WTC11 (cell line): ENCODE measurements at places on chromosomes 1 and 21.

- no peak for DNase-seq
Measured at GRCh38 chr1:183898001-183898396, 93.1 kb downstream of the RGL1 start.

GRCh38 chr1:32885676-32886003 is 651 bp upstream of the HPCA start:
- no peak for DNase-seq

GRCh38 chr21:15837645-15838044 is 107.9 kb downstream of the USP25 start:
- DNase-seq = no peak

GRCh38 chr1:156444407-156445001 is 56.1 kb downstream of the MEF2D start:
- peak; percentile 72 for DNase-seq

GRCh38 chr1:167683226-167683625 is 38.6 kb upstream of the MPZL1 start:
- no peak for DNase-seq

GRCh38 chr1:165949335-165950130 is 122.1 kb downstream of the UCK2 start:
- peak; percentile 71 for DNase-seq

DNA sequence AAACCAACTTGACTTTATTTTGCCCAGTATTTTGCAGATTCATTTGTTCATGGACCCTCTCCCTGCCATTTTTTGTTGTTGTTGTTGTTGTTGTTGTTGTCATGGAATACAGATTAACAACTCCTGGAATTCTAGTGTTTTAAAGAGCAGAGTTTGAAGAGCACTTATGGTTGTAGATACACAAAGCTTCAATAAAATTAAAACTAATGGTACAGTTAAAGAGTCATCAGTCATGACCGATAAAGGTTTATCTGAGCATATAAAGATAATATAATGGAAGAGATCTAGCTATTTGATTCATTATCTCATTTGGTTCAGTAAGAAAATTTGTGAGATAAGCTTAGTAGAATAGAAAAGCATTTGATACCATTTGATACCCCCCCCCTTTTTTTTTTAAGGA is 21.8 kb downstream of the NEK7 start:
- no peak for DNase-seq

- no peak for DNase-seq
Measured at GRCh38 chr1:12143631-12144155, 23.1 kb upstream of the TNFRSF1B start.

DNA sequence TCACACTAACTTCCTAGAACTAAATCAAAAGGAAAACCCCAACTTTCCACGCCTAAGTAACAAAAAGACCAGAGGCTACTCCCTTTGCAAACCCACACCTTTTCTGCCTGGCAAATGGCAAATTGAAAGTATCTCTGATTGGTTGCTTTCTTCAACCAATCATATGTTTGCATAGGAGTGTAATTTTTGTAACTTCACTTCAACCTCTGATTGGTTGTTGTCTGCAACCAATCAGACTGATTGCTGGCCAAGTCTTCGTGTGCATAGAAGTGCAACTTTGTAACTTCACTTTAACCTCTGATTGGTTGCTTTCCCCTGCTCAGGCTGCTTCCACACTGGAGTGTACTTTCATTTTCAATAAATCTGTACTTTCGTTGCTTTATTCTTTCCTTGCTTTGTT is 36.9 kb upstream of the PADI2 start:
- DNase-seq = no peak

GRCh38 chr1:89503690-89504089 is 20.9 kb upstream of the LRRC8B start:
- DNase-seq = no peak

GRCh38 chr1:154325583-154326545 is 539 bp downstream of the ATP8B2 start:
- DNase-seq = peak; percentile 77

DNA sequence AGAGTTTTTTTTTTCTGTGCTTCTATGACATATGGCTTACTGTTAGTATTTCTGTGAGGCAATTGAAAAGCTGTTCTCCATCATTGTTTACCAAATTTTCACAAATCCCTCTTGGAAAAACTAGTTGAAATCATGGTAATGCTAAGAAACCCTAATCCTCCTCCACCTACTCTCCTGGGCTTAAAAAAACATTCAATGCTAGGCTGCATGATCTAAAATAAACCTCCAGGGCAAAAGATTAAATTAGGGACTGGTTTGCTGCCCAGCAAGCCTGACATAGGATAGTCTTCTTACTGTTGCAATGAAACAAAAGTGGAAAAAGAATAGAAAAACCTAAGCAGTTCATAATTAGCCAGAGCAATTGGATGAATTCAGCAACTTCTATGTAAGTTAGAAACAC is 16.1 kb downstream of the C1orf52 start:
- no peak for DNase-seq

DNA sequence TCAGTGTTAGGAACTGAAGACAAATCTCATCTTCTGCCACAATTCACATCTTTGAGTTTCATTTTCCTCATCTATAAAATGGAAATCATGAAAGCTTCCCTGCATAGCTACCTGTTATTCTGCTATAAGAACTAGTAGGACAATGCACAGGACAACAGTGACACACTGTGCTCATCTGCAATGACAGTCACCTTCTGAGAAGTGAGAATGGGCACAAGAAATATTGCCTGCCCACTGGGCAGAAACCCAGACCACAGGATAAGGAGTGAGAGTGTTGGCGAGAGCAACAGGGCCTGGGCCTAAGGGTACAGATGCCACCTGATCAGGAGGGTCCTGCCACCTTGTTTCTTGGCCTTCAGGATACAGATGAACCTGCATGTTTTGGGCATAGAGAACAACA is 23.3 kb upstream of the ARTN start:
- DNase-seq = no peak
